ENCODE measurements at places on chromosomes 2 and 18. TPM values are rescaled to one million over a fixed set of nuclear protein-coding genes. Genes with fewer than 3 reads are reported as not detected.

Gene GPD2
- polyA plus RNA-seq: 4.0 TPM

Gene SERPINB12
- polyA plus RNA-seq: not detected

DNA sequence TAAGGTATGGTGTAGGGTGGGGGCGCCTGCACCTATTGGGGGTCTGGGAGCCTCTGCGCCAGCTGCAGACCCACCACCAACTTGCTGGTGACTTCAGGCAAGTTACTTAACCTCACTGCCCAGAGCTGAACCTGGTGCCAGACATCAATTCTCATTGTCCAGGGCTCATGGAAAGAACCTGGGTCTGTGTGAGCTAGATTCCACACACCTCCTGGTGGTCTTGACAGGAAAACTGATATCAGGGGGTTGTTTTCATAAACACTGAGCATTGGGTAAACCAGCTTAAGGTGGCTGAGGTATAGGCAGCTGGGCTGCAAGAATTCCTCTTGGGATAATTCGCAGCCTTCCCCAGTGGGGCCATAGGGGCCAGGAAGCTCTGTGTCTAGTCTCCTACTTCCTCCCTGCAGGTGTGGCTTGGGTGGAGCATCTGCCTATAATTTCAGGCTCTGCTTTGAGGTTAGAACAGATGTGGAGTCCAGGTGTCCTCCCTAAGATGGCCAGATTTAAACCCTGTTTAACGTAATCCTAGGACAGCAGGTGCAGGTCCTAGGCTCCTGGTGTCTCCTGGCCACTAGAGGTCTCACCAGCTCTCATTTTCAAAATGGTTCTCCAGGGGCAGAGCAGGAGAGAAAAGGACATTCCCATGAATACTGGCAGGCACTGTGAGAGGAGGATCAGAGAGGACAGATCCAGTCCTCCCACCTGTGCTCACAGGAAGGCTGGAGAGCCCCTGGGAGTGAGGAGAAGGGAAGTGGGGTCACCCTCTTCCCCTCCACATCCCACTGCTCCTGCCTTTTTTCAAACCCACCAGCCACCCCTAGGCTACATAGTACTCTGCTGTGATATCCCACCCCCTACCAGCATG lies 100.4 kb upstream of the SMAD2 start:
- DNase-seq: no peak

DNA sequence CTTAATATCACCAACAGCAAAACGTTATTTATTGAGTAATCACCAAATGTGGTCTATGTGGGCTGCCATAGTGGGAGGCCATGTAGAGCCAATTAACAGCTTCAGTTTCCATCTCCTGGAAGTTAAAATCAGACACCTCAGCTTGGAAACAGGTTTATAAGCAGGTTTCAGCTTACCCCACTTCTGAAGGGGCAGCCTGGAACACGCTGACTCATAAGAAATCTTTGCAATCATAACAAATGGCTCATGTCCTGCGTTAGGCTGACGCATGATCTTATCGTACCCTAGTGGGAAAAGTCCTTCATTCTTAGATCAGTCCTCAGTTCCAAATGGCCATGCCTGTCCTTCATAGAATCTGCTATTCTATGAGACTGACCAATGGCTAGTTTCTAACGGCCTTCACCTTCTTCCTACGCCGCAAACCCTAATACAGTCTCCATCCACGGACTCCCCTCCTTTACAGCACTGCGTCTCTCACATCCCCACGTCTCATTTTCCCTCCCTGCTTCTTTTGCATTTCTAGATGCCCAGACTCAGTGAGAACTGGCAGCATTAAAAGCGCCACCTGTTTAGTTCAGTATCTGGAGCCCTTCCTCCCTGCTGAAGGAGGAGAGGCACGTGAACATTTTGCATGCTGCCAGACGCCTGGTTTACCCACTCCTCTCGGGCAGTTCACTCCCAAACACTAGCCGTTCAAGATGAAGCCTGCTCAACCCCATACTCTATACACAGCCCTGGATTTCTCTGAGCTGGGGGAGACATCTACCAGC lies 24.2 kb upstream of the BZW1 start:
- DNase-seq: no peak

DNA sequence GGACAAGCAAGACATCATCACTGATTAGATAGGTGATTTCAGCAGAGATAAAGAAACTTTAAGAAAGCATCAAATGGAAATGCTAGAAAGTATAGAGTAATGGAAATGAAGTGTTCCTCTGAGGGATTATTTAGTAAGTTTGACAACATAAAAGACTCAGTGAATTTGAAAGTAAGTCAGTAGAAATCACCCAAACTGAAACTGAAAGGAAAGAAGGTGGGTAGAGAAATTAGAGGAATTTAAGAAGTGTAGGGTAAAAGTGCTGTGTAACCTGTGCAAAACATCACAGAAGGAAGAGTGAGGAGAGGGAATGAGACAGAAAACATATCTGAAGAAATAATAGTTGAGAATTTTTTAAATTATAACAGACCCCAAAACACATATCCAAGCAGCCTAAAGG lies 343.1 kb downstream of the CBLN2 start:
- DNase-seq: no peak
